ENCODE measurements at places on chromosomes 3 and 15. TPM values are rescaled to one million over a fixed set of nuclear protein-coding genes. Genes with fewer than 3 reads are reported as not detected.

Gene CLSTN2
- total RNA-seq: not detected

Gene HIGD1A
- total RNA-seq: 379 TPM

Gene FBXL2
- total RNA-seq: 1.2 TPM

Gene TLR9
- total RNA-seq: not detected

Gene IMPG2
- total RNA-seq: 0.02 TPM

Gene CERS3
- total RNA-seq: not detected

Gene TGM5
- total RNA-seq: 0.22 TPM

GRCh38 chr15:57777003-57777402, 70.5 kb downstream of the POLR2M start:
- DNase-seq: no peak

DNA sequence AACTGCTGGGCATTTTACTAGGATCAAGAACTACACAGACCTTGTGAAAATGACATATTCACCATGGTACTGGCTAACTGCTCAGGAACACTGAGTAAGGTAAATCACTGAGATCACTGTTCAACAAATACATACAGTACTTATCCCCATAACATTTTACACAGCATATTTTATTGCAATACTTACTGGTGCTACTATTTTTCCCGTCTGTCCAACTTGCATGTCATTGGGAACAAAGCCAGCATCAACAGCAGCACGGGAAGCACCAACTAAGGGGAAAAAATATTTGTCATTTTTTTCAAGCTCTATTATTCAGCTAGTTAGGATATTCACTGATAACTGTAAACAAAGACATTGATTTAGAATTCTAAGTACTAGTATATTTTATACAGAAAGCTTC, 37.0 kb downstream of the ETFA start:
- DNase-seq: no peak

DNA sequence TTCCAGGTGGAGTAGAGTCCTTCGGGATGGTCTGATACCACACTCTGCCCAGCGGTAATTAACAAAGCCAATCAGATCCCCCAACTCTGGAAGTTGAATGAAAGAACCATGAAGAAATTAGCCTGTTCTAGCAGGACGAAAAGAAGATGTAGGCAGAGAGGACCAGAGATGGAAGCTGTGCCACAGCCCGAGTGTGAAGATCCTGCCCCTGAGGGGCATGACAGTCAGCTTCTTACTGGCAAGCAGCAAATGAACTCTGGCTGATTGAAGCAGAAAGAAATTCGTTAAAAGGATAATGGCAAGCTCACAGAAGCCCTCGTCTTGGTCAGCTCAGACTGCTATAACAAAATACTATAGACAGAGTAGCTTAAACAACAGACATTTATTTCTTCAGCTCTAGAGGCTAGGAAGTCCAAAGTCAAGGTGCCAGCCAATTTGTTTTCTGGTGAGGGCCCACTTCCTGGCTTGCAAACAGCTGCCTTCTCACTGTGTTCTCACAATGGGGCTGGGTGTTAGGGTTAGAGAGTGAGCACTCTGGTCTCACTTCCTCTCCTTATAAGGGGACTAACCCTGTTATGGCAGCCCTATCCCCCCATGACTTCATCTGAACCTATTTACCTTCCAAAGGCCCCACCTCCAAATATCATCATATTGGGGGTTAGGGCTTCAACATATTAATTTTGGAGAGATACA, 307.1 kb downstream of the VPS13C start:
- DNase-seq: no peak

DNA sequence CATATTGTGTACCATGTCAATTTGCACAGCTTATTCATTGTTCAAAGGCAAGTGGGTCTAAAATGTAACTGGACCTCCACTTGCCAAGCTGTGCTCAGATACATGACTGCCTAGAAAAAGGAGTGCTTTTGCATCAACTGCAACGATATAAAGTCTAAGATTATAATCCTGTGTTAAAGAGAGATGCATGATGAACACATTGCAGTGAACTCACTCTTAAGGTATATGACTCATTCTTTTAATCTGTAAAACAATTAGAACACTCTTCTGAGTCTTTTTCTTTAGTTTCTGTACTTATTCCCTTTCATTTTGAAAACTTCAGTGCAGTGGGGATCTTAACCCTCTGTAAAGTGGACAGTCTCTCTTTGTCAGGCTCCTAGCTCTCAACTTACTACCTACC, 982.8 kb downstream of the ROBO1 start:
- no peak for DNase-seq

DNA sequence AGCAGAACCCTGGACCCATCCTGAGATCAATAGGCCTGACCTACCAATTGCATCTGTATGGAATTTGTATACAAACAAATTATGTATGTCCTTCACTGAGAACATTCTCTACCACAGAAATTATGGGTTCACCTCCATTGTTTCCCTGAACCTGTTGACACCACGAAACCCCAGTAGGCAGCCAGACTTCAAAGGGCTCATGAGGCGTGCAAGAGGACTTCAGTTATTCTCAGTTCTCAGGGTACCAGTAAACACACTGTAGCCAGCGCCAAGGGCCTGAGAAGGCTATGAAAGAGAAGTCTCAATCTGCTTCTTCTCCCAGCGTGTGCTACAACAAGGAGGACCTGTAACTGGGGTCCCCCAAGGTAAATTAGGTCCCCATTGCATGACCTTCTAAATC, 254.9 kb upstream of the GOLGA6L4 start:
- DNase-seq: no peak

GRCh38 chr3:181623924-181624694, 87.6 kb upstream of the SOX2 start:
- DNase-seq: no peak

DNA sequence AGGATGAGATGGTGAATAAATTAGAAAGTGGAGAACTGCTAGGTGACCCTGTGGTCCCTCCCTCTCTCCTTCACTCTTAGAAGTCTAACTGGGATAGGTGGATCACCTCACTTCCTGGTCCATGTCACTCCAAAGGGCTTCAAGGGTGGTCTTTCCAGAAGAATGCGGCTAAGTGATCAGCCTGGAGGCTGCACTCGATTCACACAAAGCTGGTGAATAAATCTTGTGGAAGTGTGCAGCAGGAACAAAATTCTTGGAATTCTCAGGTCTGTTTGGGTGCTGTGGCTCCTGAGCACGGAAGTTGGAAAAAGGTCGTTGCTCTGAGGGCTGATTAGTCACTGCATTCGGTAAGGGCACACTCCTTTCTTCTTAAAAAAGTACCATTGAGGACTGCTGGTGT, 46.3 kb downstream of the GASK1A start:
- DNase-seq: no peak

GRCh38 chr3:122794483-122794778, 438 bp upstream of the SLC49A4 start:
- DNase-seq: no peak

GRCh38 chr3:125055331-125055912, 375 bp downstream of the HEG1 start:
- no peak for DNase-seq

DNA sequence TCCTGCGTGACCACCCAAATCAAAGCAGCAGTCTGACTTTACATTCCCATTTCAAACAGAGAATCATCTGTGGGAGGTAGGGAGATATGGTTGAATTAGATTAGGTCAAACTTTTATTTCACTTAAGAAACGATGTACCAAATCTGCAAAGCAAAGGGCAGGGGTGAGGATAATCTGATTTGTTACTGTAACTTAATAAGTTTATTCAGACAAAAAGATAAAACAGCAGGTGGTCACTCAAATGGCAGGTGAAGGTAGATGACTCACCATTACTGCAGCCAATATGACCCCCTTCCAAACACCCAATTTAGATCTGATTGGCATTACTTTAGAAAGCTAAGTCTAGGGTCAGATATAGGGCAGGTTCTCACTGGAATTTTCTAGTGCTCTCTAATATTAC, 651.0 kb upstream of the NAALADL2 start:
- DNase-seq: no peak

DNA sequence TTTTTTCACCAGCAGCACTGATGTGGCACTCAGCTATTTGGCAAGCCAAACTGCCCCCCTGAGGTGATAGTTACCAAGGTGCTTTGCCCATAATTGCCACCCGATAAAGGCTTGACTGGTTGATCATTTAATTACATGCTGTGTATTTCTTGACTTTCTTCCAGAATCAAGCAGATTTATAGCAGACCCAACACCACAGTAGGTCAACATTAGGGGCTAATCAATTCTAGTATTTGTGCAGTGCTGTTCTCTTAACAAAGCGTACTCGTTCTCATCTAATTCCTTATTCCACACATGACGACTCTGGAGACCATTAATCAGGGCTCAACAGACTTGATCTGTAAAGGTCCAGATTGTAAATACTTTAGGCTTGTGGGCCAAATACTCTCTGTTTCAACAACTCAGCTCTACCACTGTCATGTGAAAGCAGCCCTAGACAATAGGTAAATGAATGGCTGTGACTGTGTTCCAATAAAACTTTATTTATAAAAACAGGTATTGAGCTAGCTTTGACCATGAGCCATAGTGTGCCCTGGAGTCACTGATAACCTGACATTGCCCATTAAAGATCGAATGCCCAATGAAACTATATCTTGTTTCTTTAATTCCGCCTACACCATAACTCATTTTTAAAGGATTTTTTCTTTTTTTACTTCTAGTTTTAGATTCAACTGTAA, 119.1 kb upstream of the TMC3 start:
- DNase-seq: no peak

DNA sequence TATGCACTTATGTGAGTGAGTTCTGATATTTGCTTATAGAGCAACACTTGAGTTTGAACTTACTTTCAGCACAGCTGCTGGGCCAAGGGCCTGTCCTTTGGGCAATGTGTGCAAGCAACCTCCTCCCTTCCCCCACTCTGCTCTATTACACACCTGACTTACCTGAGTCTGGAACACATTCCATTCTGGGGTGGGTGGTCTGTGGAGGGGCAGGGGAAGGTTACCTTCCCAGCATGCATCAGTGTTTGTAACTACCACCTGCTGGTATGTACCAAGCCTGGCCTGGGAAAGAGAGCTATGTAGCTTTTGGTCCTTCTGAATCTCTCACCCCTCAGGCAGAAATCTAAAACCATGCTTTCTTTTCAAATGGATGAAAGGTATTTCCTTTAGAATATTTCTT, 103.0 kb downstream of the ISL2 start:
- DNase-seq: no peak
